NB4 (cell line): ENCODE measurements at places on chromosomes 12 and 14.

DNA sequence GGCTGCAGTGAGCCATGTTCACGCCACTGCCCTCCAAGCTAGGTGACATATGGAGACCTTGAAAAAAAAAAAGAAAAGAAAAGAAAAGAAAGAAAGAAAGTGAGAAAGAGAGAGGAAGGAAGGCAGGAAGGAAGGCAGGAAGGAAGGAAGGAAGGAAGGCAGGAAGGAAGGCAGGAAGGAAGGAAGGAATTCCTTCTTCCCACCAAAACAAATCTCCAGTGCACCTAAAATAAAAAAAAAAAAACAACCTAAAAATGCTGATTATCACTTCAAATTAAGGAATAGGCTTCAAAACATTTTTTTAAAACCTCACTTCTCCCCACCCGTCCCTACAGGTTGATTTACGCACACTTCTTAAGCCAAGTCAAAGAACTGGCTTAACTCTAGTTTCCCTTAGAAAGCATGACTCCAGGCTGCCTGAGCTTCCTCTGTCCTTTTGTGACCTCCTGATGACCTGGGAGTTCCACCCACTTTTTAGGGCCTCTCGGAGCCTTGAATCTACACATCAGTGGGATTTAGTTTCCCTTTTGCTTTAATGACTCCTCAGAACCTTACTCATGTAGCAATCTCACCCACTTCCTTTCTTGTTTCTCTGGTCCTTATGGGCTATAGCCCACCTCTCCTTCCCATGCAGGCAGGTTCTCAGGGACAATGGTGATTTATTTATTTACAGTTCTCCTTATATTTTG is 18.6 kb downstream of the DUSP6 start:
- peak; percentile 96 for DNase-seq

DNA sequence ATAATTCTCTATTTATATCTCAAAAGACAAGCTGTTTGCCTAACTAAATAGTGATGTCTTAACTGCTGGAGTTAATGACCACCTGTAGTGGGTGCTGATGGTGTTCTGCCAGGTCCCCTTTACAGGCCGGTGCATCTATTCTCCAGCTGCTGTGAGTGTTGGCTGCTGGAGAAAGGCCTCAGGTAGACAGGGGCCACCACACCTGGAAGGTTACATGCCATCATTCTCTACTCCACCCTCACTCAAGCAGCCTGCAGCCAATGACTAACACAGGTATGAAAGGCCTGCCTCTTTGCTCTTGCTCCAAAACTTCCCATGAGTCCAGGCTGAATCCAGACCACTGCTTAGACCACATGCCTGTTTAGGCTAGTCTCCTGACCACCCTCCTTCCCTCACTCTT is 73.9 kb downstream of the RPS6KA5 start:
- no peak for DNase-seq

GRCh38 chr14:20667957-20668356 is 16.4 kb upstream of the RNASE4 start:
- no peak for DNase-seq

- peak; percentile 90 for DNase-seq
Observed at GRCh38 chr12:53217051-53217930, 10.2 kb upstream of the ITGB7 start.

DNA sequence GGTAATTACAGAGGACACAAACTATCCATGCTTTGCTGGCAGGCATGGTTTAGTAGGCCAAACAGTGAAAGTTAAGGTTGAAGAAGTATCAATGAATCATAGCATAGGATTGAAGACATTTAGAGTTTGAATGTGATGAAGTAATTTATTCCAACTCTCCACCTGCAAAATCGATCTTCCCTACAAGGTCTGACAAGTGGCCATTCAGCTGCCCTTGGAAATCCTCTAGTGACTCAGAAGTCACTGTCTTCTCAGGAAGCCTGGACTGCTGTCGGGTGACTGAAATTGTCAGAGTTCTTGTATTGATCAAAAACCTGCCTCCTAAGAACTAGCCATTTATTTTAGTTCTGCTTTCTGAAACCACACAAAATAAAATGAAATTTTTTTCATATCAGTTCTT is 17.7 kb upstream of the STXBP6 start:
- DNase-seq = no peak

DNA sequence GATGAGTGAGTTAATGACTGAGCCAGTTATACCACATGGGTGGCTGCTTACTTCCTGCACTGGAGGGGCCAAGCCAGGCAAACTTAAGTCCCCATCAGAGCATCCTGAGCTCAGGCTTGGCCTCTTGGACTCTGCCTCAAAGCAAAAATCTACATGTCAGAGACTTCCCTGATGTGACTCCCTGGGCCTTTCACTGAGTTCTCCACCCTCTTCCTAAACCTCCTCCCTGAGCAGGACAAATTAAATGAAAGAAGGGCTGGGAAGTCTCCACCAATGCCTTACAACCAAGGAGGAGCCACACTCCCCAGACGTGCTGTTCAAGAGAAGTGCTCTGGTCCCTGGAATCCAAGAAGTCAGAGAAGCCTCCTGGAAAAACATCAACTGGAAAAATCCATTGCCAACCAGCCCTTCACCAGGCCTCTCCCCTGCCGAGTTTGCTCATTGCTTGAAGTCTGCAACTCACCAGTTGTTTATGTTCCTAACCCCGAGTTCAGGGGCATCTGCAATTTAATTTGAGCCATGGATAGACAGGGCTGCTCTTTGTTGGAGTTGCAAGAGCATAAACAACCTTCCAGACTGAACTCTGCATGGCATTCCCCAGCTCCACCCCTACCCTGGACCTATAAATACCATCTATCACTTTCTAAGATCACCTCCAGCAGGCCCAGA is 160.5 kb downstream of the ANO2 start:
- DNase-seq = no peak

DNA sequence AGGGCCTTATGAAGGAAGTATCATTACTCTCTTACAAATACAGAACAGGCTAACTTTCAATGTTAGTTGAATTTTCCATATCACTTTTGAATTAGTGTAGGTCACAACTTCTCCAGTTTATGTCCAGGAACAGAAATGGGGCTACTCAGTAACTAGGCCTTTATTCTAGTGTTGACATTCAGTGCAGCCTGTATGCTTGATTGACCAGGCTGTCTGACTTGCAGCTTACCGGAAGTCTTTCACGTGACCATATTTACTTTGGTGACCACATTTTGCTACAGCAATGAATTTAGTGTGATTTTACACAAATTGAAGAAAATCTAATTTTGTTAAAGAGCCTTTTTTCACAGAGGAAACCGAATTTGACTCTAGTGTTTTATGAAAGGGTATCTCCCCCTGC is 12.4 kb downstream of the MTERF2 start:
- DNase-seq = no peak

DNA sequence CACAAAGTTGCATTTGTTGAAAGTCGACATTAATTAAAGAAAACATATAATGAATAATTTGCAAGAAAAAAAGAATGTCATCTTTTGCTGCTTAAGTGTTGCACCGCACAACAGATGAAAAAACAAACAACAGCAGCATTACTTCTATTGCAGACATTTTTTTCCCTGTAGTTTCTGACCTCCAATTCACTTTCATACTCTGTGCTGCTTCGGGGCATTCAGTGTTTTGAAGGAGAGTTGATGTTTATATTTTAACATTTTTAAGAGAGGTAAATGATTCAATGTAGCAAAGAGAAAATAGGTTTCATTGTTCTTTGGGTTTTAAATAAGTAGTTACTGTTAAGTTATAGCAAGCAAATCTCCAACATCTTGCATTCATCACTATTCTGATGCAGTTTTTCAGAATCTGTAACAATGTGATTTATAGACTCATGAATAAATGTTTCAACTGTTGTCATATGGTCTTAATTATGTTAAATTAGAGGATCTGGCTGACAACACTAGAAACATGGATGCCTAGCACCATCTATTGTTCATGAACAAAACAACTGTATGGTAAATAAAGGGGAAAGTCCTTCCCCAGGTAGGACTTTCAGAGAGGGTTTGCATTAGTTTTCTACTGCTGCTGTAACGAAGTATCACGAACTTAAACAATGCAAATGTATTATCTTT is 168.1 kb downstream of the BCAT1 start:
- DNase-seq = peak; percentile 44

GRCh38 chr14:37170237-37170636 is 2.2 kb downstream of the SLC25A21 start:
- no peak for DNase-seq

DNA sequence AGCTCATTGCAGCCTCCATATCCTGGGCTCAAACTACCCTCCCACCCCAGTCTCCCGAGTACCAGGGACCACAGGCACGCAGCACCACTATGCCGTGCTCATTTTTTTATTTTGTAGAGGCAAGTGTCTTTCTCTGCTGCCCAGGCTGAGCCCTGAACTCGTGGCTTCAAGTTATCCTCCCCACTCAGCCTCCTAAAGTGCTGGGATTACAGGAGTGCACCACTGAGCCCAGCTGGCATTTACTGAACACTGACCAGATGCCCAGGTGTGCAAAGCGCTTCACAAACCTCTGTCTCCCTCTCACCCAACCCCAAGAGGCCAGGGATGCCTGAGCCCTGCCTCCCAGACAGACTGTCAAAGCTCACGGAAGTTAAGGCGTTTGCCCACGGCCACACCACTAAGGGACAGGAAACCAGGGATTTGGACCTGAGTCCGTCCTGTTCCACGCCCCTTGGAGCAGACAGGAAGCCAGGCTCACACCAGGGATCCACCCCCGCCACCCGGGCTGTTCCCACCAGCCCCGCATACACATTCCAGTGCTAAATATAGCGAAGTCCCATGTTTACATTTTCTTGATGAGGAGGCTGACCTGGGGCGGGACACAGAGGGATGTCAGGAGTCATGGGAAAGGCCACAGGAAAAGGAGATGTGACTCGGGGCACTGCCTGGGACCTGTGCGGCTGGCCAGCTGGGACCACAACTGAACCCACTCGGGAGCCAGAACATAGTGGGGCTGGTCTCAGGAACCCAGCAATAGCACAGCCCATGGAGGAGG is 51.2 kb downstream of the TESC start:
- no peak for DNase-seq

DNA sequence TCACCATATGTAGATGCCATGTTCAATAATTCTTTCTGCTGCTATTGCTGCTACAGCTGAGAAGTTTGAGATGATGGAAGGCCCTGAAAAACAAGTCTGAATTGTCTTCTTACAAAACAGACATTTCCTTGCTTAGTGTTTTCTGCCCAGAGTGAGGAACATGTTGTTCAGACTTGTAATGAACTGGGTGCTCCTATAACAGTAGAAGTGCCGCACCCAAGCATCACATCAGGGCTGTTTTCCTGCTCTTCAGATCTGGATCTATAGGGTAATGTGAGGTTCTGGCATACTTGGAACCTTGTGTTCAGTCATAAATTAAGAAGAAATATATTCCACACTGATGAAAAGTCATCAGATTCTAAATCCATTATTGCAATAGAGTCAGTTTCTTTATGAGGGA is 171.9 kb upstream of the DIO2 start:
- DNase-seq = no peak

DNA sequence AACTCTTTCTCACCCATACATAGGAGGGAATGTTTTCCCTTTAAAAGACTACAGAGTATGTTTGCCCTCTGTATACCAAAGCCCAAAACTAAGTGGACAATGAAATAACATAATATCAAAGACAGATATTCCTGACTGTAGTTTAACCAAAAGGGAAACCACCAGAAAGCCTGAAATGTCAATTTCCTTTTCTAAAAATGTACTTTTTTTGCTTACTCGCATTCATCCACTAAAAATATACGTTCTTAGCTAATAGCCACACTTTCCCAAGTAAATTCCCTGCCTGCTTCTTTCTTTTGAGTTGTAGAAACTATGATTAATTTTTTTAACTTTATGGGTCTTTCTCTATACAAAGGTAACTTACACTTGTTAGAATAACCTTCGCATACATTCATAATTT is 280.2 kb downstream of the PDZRN4 start:
- DNase-seq = no peak

DNA sequence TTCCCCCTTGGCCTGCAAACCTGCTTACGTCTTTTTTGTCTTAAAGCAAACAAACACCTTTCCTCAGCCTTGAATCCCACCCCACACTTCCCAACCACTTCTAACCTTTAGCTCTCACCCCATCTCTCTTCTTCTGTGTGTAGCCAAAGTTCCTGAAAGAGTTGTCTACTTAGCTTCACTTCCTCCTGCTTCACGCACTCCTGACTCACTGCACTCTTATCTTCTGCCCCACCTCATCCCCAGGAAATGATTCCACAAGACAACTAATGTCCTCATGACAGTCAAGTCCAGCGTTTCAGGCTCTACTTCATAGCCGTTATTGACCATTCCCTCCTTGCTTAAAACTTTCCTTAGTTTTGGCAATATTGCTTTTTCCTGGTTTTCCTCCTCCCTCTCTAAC is 22.4 kb downstream of the EIF2B2 start:
- peak; percentile 14 for DNase-seq

GRCh38 chr14:60300019-60300418 is 51.0 kb downstream of the PPM1A start:
- no peak for DNase-seq

DNA sequence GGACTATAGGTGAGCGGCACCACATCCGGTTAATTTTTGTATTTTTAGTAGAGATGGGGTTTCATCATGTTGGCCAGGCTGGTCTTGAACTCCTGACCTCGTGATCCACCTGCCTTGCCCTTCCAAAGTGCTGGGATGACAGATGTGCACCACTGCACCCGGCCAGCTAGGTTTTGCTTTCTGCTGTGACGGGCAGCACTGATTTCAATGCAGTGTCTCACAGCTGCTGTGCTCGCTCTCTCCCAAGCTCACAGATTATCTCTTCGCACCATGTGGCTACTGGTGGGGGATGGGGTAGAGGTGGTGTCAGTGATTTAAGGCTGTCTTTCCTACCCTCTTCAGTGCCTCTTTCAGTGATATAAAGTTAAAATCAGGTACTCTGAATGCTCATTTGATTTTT is 909.1 kb downstream of the TRHDE start:
- no peak for DNase-seq

DNA sequence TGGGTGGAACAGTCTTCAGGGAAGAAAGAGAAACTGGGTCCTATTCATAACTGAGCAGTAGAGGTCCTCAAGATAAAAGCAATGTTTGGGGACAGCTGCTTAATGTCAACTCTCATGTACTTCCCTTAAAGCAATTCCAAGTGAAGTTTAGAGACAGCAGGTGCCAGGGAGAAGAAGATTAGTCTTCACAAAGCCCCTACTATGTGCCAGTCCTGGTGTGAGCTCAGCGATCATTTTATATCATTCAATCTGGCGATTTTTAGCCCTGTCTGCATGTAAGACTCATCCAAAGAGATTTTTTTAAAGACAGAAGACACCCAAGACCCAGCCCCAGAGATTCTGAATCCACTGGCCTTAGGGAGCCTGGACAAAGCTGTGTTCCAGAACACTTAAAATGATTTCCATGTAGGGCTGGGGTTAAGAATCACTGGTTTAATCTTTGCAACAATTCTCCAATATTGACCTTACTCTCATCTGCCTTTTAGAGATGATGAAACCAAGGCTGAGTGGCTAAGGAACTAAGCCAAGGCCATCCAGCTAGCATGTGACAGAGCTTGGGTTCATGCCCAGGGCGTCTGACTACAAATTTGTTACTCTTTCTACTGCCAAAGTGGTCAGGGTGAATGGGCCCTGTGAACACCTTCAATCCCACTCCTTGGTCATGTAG is 404.5 kb upstream of the TBX3 start:
- no peak for DNase-seq

DNA sequence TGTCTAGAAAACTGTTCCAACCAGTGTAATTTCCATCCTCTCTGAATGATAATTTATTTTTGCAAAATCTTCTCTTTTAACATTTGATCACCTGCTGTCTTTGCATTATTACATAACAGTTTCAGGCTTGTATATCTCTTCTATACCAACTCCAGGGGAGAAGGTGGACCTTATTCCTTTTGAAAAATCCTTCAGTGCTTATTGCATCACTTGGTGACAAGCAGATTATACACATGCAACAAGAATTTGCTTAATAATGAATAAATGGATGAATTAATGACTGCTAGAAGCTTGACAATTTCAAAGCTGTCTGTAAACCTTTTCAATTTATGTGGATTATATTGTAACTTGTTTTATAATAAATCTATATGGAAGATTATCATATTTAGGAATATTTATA is 37.3 kb upstream of the C12orf75 start:
- DNase-seq = no peak
